Stimulated activated CD4-positive, alpha-beta T cell treated with anti-CD3 and anti-CD28 coated beads, Interleukin-1b, Interleukin-23, amount 100 ng/mL, for 1 hour (primary cell): ENCODE measurements at places on chromosomes 12 and 14.
A peak's percentile ranks its signal among the peaks of the same experiment; 100 is the strongest.

DNA sequence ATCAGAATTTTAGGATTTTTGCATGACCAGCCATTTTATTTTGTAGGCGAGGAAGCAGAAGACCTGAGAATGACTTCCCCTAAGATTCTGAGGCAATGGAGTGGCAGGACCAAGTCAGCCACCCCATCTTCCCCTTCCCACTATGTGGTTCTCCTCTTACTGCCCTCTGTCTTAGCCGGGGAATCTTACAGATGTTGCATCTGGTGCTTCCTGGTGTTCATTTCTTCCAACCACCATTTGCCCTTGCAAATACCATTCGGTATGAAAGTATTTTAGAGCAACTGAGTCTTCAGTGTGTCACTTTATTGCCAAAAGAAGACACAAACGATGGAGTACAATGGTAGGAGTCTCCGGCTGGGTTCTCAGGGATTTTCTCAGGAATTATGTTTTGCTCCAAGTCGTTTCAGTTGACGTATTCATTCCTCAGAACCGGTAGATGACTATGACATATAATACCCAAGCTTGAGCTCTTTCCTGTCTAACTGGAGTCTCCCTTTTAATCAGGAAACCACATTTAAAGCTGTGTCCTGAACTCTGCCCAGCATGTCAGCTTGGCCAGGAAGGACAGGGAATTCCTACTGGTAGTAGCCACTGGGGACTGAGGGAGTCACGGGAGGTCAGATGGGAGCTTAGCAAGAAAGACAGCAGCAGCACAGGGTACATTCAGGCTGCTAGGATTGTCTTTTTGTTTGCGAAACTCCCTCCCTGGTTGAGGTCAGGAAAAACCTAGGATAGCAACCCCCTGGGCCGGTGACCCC, 87.0 kb downstream of the SAMD4A start:
- no peak for DNase-seq

DNA sequence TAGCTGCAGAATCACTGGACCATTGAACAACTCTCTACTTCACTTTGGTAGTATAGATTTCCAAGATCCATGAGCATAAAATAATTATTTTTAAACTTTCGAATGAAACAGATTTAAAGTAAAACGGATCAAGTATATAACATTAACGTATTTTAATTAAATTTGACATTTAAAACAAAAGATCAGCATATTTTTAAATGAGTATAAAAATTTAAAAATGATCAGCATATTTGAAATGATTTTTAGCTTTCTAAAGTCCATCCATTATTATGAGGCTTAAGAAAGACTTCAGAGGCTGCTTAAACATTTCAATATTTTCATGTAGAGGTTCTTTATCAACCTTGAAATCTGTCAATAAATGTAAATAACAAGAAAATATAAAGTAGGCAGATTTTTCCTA, 5.2 kb upstream of the USP15 start:
- no peak for DNase-seq

DNA sequence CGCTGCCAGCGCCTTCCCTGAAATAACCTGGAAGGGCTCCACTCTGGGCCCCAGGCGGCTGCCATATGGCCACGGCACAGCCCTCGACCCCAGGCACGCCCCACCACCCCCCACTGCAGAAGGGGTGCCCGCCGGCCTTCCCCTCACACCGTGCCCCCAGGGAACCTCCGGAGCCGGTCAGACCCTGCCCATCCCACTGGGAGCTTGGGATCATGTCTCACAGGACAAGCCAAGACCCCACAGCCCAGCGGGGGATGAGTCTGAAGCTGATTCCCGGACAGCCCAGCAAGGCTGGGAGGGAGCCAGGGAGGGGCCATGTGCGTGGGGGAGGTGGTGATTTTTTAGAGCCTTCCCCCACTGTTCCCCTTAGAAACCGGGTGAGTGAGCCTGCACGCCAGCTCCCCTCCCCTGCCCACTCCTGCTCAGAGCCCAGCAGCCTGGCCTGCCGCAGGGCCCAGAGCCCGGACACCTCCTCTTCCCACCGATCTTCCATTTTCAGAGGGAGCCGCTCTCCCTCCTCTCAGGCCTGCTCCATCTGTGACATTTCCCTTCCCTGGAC, 1.4 kb downstream of the RIMBP2 start:
- no peak for DNase-seq

- no peak for DNase-seq
Observed at GRCh38 chr12:56922031-56922430, 12.2 kb downstream of the SDR9C7 start.

DNA sequence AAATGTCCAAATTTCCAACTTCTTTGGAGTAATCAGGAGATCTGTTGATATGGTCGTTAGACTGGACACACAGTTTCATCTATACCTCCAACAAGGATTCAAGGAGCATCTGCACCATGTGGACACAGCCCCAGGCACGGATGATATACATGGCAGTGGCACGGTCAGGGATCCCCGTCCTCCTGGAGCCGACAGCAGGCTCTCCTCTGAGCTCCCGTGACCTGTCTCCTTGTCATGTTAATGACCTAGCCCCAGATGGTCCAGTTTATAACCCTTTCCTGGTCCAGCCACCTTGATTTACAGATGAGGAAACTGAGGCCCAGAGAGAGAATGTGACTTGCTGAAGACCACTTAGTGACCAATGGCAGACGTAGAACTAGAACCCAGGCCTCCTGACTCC, 16.5 kb upstream of the SERPINA4 start:
- no peak for DNase-seq

DNA sequence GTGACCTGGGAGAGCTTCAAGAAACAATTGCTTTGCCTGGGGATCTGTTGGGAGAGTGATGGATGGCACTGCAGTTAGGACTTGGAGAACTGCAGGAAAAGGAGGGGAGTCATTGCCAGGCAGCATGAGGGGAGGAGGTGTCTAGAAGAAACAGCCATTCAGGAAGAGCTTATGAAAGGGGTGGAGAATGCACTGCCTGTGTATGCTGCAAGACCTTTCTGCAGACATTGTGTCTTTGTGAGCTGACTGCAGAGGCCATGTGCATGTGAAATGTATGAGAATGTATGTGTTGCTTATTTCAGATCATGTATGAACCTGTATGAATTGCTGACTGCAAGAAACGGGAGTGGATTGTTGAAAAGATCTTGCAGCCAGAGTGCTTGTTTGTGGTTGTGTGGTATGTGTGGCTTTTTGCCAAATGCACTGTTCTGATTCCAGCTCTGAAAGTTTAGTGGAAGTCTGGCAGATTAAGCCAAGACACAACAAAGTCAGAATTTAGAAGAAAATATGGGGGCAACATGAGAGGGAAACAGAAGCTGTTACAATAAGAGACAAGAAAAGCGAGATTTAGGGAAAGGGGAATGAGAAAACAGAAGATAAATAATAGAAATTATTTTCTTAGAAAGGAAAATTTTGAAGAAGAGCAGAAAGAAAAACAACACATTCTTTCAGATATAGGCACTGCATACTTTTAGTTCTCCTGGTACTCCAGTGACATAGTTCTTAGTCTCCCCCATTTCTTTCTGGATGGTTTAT, 9.8 kb upstream of the RIMKLB start:
- DNase-seq = no peak

- DNase-seq = no peak
Observed at GRCh38 chr12:124504273-124505000, 63.0 kb downstream of the NCOR2 start.

DNA sequence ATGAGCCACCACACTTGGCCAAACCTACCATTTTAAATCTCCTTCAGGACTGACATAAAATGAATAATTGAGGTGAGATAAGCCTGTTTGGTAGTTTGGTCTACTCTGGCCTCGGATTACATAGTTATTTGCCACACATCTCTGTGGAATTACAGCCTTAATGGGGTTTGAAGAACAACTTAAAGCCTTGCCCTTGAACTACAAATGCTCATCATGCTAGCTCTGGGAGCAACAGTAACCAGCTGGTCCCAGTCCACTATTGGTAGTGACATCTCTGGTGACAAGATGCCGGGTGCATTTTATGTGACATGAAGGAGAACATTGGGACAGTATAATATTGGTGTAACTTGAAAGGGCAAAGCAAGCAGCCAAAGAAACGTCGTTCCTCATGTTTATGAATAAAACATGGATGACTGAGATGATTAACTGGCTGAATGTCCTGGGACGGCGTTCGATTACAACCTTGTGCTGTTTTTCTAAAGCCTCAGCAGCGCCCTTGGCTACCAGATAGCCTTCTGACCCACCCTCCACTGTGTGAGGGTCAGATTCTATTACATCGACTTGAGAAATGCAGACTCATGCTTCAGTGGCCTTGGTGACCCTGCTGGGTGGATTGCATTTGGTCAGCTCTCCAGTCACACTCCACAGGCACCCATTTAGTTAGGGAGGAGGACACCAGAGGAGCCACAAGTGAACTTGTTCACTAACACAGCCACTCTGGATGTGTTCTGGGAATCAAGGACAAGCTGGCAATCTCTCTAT, 41.5 kb downstream of the BEST3 start:
- no peak for DNase-seq

DNA sequence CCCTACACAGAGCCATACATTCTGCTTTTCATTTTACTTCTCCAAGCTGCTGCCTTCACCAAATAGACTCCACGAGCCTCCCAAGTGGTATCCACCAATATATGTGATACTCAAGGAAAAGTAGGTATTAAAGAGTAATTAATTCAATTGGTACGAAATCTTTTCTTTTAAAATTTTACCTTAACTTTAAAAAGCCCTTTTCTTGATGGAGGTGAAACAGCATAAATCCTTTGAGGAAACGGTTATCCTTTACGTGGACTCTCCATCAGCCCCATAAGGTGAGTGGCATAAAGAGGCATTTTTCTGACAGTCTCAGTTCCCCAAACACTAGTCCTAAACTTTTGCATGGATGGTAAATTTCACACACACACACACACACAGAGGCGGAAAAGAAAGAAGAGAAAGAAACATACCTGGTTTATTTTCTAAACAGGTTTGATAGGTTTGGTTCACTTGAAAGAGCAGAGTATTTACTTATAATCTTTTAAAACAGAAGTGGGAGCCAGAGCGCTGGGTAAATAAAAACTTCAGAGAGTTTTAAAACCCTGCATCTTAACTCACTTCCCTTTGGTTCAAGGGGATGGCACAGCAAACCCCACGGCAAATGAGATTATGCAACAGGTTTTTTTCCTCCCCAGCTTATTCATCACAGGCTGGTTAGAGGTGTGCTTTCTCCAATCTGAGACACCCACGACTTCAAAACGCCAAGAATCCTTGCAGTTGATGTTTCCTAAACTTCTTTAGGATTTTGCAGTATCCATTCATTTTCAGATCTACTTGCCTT, 1.9 kb downstream of the DUSP16 start:
- DNase-seq = no peak

- DNase-seq = no peak
Observed at GRCh38 chr12:25502118-25502517, 51.0 kb downstream of the LMNTD1 start.

DNA sequence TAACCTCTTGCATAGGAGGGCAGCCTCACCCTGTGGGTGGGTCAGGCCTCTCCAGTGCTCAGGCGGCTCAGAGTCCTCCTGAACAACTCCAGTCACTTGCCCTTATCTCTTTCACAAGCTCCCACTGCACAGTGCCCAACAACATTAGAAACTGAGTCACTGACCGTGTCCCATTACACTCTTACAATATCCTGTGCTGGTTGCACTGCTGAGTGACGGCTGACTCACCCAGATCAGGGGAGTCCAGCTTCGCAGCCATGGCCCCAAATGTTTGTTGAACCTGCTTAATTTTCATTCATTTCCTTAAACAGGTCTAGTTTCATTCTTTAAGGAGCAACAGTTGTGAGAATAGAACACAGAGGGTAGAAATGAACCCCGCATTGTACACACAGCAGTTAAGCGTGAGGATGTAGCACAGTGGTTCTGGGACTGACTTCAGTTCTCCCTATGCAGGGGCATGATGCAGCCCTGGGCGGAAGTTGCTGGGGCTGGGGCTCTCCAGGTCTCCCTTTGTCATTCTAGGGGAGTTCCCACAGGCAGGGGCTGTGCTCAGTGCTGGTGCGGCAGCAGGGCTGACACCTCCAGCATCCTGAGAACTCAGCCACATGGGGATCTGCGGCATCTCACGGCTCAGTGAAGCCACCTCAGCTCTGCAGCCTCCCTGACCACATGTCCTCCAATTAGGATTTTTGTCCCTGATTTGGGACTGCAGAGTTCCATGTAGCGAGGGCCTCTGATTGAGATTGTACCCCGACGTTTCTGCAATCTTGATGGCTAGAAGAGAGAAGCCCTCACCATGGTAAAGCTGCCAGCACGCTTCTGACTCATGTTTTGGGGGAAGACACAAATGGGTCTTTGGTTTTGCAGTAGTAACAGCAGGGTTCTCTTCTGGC, 16.1 kb downstream of the GPR68 start:
- DNase-seq = peak; percentile 48

DNA sequence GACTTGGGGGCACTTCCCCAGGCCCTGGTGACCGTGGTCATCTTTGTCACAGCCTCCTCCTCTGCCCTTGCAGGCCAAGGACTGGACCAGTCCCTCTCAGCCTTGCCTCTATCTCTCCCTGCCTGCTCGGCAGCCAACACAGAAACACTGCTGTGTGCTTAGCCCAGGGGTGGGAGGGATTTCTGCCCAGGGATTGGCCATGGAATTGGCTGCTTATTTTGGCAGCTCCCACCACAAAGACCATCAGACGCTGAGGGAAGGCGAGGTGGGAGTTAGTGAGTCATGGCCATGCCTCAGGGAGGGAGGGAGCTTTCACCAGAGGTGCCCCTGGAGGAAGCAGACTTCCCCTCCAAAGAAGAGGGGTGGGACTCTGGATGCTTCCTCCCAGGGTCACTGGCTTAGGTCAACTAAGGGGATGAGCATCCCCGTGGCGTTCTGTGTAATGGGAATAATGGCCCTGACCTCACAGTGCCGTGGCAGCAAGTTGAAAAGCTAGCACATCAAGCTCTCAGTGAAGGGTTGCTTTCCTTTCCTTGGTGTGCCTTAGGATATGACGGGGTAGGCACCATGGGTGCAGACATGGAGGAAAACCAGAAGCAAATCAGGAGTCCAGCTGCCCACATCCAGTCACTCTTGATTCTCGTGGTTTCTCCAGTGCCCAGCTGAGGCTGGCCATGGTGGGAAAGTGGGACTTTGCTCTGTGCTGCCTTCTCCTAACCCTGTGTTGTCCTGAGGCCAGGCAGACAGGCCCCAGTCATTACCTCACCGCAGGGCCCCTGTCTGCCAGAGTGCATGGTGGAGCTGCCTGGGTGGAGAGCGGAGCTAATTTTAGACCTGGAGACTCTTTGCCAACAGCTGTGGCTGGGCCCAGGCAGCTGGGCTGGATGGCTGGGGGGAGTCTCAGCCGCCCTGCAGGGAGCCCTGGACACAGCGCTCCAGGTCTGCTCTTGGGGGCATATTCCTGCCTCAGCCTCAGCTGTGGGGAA, 21.4 kb downstream of the B4GALNT3 start:
- DNase-seq = no peak

GRCh38 chr14:76375947-76376404, at the start of gene ESRRB:
TSS of gene ESRRB (plus strand) at chr14:76376137. CDS start at chr14:76376402, 265 bp downstream.
- DNase-seq = no peak

GRCh38 chr14:23697680-23698079, 61.5 kb downstream of the DHRS2 start:
- no peak for DNase-seq

- DNase-seq = no peak
Observed at GRCh38 chr14:59297071-59297776, 108.8 kb downstream of the DAAM1 start.

DNA sequence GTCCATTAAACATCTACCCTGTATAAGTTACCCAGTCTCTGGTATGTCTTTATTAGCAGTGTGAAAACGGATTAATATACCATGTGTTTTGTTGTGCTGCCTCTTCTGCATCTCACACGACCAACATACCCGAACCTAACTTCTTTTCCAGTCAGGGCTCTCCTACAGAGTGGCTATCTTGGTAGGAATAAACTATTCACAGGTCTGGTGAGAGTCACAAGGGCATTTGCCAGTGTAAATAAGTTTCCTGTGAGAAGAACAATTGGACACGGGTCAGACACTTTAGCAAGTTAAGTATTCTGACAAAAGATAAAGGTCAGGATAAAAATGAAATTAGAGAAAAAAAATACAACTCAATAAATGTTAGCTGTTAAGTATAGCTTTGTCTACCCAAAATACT, 60.9 kb downstream of the MYF5 start:
- DNase-seq = no peak
